T47D (cell line): ENCODE measurements at places on chromosomes 5 and 9.

GRCh38 chr9:135413086-135413375 is 66.6 kb upstream of the PPP1R26 start:
- DNase-seq, result no peak

GRCh38 chr9:137241490-137242268 is 592 bp downstream of the TUBB4B start:
- peak; percentile 59 for DNase-seq

- DNase-seq, result no peak
Measured at GRCh38 chr9:91948101-91948596, 1.9 kb downstream of the ROR2 start.

DNA sequence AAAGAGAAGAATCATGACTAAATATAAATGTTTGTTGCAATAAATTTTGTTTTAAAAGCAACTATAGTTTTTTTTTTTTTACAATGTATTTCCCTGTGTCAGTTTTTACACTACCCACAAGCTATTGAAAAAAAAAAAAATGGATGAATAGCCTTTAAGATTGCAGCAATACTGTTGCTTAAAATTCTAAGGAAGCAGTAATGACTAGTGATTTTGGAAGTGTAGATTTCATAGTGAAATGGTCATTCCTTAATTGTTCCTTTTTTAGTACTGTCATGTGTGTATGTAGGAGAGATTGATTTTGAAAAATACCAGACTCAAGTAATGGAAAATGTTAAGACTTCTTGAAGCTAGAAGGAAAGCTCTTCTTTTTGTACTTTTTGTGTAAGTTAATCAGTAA is 53.1 kb downstream of the NDUFS4 start:
- no peak for DNase-seq

GRCh38 chr9:121373011-121373729 is 3.1 kb upstream of the STOM start:
- no peak for DNase-seq

- no peak for DNase-seq
Measured at GRCh38 chr5:143404416-143405062, 1.1 kb upstream of the NR3C1 start.

DNA sequence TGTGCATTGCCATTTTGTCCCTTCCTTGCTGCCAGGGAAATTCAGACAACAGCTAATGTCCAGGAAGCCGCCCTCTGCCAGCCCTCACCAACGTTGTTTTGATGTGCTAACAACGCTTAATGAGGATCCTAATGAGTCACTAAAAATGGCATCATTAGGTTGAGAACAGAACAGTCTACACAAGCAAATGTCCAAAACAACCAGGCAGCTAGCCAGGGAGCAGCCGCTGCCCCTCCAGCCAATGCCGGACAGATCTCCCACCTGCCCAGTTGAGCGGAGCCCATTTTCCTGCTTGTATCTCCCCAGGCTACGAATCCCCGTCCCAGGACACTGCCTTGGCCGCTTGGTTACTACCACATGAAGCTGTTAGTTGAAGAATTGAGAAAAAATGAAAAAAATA is 40.4 kb upstream of the UNC5A start:
- no peak for DNase-seq

DNA sequence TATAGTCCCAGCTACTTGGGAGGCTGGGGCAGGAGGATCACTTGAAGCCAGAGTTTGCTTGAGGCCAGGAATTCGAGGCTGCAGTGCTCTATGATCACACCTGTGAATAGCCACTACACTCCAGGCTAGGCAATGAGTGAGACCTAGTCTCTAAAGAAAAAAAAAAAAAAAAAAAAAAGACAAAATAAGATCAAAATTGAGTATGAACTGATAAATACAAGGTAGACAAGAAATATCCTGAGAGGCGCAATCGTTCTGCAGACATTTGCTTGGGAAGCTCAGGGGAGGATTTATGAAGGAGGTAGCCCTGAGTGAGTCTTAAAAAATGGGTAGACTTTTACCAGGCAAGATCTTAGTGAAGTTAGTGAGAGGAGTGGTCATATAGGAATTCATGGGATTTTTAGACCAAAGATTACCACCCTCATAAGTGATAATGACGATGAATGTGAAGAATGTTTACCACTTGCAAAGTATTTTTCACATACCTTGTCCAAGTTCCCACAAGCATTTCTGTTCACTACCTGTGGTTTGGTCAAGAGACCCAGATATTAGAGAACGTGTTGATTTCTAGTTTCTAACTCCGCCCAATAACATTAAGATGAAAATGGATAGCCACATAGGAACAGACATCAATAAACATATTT is 4.4 kb downstream of the PDCD1LG2 start:
- DNase-seq, result no peak

DNA sequence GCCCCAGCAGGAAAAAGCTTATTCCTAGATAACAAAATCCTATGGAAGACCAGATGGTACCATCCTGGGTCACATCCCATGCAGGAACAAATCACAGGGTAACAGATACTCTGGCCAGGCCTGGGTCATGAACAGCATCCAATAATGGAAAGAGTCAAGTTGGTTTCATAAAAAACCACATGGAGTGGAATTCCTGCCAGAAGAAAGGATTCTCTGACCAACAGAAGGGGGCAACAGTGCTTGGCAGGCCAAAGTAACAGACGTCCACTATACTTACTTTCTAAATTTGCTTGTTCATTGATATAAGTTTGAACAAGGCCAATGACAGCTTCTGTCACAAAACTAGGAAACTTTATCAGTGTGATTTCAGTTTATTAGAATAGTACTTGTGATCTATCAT is 273.5 kb downstream of the ARRDC3 start:
- DNase-seq, result no peak

DNA sequence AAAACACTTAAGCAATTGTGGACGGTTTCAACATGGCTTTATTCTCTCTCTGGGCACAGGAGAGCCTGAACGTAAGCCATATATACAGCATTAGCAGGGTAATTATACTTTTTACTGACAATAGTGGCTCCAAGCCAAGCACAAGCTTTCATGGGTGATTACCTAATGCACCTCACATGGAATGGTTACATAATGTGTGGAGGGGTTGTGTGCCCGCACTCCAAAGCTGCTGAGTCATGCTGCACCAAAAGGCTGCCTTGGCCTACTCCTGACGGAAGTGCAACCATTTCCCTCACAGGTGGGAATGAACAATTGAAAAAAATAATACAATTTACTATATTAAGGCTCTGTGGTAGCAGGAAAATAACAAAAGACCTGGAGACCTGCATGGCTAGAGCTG is 86.5 kb upstream of the ATP10B start:
- peak; percentile 31 for DNase-seq

- DNase-seq, result no peak
Measured at GRCh38 chr5:146499680-146500079, 16.3 kb downstream of the GPR151 start.

GRCh38 chr9:133488686-133489252 is 9.9 kb upstream of the SLC2A6 start:
- no peak for DNase-seq

GRCh38 chr5:79297661-79298060 is 61.7 kb downstream of the JMY start:
- no peak for DNase-seq

DNA sequence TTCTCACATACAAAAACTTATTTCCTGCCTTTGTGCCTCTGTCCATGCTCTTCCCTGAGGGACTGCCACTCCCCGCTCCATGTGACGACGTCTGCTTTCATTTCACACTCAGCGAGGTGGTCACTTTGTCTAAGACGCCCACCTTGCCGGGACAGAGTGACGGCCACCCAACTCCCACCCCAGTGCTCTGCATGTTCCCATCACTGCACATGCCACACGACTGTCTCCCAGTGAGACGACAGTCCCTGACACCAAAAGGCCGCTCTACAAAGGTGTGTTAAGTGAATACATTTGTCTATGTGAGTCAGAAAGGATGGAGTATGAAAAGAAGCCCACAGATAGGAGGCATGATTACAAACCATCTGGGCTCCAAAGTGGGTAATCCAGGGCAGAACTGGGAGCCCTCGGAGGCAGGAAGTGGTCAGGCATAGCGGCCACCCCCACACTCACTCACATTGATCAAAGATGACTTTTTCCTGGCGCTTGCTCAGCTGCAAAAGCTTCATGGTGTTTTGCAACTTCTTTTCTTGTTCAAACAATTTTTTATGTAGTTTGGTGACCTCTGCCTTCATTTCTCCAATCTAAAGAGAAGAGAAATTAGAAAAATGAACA is 185.8 kb downstream of the CDK5RAP2 start:
- no peak for DNase-seq

DNA sequence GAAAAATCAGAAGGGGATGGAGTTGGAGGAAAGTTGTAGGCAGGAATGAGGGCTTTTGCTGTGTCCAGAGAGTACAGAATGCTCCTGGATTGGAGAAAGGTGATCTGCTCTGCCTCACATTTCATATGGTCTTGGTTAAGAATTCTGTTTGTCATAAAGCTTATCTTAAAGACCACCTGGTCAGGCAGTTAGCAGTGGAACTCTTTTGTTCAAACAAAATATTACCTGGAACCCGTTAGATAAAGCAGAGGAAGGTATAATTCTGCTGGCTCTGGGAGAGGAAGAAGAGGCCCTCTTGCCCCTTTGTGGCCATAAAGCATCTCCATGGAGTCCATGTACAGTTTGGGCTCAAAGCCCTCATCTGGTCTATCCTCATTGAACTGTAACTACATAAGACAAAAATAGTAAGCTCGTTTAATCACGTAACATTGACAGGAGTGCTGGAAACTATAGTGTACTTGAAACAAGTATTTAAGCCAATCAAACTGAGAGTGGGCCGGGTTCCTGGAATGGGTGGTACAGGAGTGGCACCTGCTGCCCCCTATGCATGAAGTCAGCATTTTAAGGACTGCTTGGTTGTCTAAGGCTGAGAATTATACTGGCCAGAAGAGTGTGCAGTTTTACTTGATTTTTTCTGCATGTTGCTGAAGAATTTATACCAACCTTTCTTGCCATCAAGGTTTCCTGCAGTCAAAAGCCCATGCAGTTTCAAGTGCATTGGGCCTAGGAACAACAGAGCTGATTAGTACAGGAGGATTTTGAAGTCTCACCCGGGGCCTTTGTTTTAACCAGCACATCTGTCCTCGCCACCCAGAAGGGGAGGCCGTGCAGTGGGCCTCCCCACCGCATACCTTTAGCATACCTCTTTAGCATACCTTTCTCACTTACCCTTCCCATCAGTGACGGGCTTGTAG is 39.9 kb downstream of the STXBP1 start:
- no peak for DNase-seq

GRCh38 chr5:178870411-178870810 is 10.7 kb downstream of the ZNF354B start:
- DNase-seq, result no peak

DNA sequence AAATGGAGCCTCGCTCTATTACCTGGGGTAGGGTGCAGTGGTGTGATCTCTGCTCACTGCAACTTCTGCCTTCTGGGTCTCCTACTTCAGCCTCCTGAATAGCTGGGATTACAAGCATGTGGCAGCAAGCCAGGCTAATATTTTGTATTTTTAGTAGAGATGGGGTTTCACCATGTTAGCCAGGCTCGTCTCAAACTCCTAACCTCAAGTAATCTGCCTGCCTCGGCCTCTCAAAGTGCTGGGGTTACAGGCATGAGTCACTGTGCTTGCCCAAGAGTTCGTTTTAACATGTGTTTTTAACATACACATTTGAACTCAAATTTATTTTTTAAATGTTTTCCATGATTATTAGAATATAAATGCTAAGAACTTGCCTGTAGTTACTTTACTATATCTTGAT is 34.2 kb downstream of the MARCHF6 start:
- DNase-seq, result no peak

GRCh38 chr5:107696080-107696479 is 25.3 kb upstream of the EFNA5 start:
- no peak for DNase-seq

GRCh38 chr9:130963337-130963908 is 24.4 kb upstream of the FIBCD1 start:
- DNase-seq, result no peak

DNA sequence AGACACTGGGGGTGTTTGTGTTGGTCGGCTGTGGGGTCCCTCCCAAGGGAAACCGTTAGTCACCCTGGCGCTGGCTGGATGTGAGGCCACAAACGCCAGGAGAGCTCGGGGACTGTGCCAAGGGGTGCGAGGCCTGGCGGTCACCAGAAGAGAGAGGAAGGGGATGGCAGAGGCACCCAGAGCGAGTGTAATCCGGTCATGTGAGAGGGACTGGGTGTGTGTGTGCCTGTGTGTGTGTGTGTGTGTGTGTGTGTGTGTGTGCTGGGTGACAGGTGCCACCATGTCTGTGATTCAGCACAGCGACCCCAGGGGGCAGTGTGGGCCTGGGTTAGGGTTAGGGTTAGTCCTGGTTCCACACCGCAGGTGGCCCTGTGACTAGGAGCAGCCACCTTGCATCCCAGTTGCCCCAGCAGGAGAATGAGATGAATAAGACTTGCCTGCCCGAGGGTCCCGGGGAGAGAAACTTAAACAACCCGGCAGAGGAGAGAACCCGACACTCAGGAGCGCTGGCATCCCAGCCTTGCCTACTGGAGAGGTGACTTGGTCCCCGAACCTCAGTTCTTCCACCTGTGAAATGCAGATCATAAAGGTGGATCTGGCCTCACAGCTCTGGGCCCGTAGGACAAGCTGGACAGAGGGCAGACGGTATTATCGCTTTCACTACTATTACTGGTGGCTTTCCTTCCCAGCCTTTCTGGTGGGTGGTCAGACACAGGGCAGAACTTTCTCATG is 1.4 kb upstream of the ADAMTSL2 start:
- peak; percentile 71 for DNase-seq

GRCh38 chr9:117304549-117304948 is 110.3 kb downstream of the ASTN2 start:
- DNase-seq, result no peak

DNA sequence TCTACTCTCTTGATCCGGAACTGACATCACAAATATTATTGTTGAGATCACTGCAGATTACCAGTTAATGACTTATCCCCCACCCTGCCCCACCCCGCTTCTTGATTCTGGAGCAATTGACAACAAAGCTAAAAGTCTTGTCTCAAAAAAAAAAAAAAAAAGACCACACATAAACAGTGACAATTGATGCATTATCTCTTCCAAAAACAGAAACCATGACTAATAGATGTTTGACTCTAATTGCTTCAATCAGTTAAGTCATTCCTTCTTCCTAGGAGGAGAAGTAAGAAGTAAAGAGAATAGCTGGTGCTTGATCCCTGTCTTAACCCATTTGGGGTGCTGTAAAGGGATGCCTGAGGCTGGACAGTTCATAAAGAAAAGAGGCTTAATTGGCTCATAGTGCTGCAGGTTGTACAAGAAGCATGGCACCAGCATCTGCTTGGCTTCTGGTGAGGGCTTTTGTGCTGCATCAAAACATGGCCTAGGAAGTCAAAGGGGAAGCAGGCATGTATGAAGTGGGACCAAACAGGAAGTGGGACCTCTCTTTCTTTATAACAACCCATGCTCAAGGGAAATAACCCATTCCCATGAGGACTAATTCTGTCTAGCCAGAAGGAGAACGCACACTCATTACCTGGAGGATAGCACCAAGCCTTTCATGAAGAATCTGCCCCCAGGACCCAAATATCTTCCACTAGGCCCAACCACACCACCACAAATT is 158.7 kb downstream of the TMEM167A start:
- no peak for DNase-seq
